ENCODE measurements at places on chromosomes 16 and 17.

GRCh38 chr17:49510059-49510719, 15.1 kb downstream of the NGFR start:
- DNase-seq: no peak

DNA sequence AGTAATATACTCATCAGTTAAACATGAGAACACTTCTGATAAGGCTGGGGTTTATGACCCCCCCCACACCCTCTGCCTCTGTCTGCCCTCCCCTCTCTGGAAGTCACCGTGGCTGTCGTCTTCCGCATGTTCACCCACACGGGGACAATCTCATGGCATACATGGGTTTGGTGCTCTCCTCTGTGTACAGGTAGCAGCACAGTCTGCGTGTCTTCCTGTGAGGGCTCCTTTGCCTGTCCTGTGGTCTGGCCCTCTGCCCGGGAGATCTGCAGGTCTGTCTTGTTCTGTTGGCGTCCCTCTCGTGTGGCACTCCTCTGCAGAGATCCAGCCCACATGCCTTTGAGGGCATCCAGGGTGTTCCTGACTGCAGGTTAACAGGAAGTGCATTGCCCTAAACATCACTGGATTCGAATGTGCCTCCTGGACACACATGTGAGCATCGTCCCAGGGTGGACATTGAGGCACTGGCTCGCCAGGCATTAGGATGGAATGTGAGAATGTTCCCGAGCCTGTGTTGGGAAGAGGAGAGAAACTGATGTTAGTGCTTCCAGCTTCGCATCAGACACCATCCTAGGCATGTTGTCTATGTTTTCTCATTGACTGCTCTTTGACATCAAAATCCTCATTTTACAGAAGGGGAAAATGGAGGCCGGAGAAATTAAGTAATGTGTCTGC, 54.5 kb downstream of the NKD1 start:
- DNase-seq: no peak

- no peak for DNase-seq
Observed at GRCh38 chr17:72710202-72710601, 382.3 kb downstream of the SLC39A11 start.

DNA sequence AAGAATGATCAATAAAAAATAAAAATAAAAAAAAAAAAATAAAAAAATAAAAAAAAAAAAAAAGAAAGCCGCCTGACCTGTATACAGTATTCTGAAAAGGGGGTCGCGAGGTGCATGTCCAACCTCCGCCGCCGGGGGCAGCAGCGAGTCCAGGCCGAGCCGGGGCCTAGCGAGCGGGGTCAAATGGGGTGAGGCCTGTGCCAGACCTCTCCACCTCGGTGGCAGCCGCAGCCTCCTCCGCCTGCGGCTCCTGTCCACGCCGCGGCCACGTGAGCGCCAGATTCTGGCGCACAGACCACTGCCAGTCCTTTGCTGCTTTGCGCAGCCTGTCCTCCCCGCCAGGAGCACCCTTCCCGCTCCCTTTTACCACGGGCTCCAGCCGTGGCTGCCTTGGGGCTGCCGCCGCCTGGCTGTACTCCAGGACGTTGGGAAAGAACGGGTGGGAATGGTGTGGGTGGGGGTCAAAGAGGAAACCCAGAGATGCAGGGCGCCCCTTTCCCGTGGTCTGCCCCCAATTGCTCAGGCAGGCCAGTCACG, 2.4 kb upstream of the BCKDK start:
- DNase-seq: no peak

DNA sequence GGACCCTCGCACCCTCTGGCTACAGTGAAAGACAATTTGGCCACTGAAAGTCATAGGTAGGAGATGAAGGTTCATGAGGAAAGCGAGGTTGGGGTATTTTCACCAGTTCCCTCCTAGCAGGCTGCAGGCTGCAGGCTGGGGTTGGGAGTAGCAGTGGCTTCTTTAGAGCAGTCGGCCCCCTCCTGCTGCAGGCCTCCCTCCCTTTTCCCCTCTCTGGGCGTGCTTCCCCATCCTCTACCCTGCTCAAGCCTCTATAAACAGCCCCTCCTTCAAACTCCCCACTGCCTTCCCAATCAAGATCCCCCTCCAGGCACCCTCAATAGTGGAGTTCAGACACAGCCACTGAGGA, 41.8 kb downstream of the GAS7 start:
- no peak for DNase-seq

- no peak for DNase-seq
Observed at GRCh38 chr17:45824901-45825492, 19.7 kb upstream of the SPPL2C start.

DNA sequence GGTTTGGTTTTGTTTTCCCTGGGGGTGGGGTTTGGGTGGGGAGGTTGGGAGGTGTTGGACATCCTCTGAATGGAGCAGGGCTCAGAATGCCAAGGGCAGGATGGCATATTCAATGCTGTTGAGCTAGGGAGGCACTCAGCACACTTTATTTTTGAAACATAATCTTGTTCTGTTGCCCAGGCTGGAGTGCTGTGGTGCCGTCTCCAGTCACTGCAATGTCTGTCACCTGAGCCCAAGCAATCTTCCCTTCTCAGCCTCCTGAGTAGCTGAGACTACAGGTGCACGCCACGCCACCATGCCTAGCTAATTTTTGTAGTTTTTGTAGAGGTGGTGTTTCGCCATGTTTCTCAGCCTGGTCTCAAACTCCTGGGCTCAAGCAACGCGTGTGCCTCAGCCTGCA, 186.1 kb downstream of the RPTOR start:
- no peak for DNase-seq

DNA sequence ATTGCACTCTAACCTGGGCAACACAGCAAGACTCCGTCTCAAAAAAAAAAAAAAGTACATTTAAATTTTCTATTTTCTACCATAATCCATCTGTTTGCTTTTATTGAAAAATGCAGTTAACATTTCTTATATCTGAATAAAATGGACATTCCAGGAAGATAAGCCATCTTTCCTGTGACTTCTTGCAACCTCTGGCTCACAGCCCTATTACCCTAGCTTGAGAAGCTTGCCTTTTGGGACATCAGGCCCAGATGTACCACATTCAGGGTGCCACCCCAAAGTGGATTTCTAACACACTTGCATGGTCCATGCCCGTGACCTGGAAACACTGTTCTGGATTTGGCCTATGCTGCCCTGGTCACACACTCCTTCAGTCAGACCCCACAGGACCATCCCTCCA, 30.1 kb upstream of the DDX52 start:
- no peak for DNase-seq

GRCh38 chr17:64531955-64532371, 25.2 kb downstream of the CEP95 start:
- no peak for DNase-seq

DNA sequence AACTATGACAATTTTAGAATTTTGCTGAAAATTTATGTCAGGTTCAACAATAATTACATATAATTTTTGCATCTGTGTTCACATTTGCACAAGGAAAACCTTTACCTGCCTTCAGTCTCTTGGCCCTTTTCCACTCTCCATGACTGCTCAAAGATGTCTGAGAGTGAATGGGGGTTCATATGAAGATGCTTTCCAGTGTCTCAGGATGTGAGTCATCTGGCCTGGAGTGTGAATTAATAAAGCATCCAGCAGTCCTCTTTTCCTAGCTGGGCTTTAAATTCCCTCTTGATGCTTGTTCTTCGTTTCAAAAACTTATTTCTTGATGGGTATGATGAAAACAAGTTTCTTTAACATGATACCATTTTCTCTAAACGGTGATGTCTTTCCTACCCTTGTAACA, 99.9 kb downstream of the CDK5R1 start:
- no peak for DNase-seq

DNA sequence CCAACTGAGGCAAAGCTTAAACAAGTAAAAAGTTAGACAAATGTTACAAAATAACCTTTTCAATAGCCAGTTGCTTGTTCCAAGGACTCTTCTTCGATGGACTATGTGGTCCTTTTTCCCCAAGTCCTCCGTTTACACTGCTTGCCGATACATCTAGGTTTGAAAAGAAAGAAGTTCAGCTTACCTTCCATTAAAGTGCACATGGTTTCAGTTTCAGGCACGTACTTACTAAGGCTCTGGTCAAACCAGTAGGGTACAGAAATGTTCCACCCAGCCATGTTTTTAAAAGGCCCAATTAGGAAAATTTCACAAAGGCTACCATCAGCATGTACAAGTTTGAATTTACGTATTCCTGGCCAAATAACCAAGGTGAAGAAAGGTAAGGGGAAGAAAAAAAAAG, 2.1 kb downstream of the SRSF2 start:
- DNase-seq: no peak

GRCh38 chr16:19933740-19934139, 49.1 kb upstream of the GPRC5B start:
- no peak for DNase-seq

- no peak for DNase-seq
Observed at GRCh38 chr17:42177684-42178083, 3.3 kb downstream of the KCNH4 start.

- DNase-seq: no peak
Observed at GRCh38 chr16:65745201-65745708, 621.2 kb upstream of the CDH5 start.

- no peak for DNase-seq
Observed at GRCh38 chr17:64632194-64632593, 29.9 kb downstream of the SMURF2 start.

DNA sequence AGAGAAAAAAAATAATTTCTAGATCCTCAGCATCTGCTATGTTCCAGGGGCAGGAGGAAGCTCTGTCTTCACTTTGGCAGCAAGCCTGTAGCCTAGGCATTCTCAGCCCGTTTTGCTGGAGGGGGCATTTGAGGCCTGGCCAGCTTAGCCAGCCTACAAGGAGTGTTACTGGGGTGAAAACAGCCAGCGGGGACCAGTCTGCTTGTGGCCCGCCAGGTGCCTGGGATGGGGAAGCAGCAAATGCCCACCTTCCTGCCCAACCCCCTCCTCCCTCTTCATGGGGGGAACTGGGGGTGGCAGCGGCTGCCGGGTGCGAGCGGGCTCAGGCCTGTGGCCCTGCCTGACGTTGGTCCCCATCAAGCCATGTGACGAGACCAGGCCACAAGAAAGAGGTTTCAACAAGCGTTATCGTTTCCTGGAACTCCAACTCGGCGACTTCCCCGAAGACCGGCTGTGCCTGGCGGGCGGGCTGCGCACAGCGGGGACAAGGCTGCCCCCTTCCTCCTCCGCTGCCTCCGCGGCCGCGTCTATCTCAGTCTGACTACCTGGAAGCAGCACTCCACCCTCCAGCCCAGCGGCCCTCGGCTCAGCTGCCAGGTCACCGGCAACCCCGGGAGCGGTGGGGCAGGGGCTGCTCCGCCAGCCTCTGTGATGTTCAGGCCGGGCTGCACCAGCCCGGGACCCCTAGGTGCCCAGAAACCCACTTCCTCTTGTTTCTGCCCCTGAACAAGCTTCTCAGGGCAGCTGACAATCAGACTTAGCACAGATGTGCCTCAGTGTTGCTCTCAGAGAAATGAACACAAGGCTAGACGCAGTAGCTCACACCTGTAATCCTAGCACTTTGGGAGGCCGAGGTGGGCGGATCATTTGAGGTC, 22.9 kb downstream of the SOCS1 start:
- DNase-seq: no peak

- DNase-seq: no peak
Observed at GRCh38 chr16:56781528-56781961, 51.6 kb downstream of the NUP93 start.

DNA sequence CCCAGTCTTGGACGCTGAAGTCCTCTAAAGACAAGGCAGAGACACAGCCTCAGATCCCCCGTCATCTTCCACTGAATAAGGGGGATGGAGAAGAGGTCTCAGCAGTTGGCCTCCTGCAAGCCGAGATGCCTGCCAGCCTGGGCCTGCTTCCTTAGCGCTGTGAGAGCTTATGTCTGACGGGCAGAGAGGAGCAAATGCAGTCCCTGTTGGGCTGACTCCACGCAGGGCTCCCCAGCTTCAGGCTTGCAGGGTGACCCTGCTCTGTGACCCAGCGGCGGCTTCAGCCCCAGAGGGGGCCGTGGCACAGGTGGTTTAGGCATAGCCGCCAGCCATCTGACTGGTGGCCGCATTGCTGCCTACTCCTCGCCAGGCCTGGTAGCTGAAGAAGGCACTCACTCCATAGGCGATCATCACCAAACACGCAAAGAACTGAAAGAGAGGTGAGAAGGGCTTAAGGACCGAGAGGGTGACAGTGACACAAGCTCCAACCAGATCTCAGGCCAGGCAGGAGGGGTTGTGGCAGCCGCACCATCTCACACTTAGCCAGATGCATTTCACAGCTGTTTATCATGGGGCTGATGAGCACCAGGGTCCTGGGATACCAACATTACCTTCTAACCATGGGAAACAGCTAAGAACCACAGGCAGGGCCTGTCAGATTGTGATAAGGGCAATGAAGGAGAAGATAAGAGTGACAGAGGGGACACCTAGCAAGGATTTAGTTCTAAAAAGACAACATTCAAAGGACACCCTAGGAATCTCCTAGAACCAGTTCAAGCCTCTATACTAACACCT, 11.7 kb downstream of the ARL2BP start:
- DNase-seq: no peak

GRCh38 chr16:82203198-82203597, 33.2 kb upstream of the MPHOSPH6 start:
- no peak for DNase-seq

DNA sequence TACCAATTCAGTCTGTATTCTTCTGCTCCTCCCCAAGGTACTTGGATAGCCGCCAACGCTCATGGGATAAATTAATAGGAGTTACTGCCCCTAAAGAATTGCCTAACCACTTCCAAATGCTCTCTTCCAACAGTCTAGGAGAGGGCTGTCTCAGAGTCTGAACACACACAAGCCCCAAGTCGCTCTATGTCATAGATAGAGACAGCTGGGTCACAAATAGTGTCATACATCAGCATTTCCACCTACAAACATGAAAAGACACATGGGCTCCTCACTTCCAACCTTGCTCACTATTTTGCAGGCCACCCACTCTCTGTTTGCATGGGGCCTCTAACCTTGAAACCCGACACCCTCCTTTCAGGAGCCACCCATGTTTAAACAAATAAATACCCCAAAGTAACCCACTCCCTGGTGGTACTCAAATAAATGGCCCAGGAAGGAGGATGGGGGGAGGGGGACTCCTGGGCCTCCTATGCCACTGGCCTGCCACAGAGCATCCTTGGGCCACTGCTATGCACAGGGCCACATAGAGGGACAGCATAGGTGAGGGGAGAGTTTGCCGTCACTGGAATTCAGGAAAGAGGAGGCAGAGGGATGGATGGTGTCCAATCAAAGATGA, 265.9 kb downstream of the SOX9 start:
- DNase-seq: no peak

- no peak for DNase-seq
Observed at GRCh38 chr17:50522766-50523165, 9.8 kb upstream of the EPN3 start.

- DNase-seq: no peak
Observed at GRCh38 chr16:49307176-49307575, 25.5 kb upstream of the CBLN1 start.

DNA sequence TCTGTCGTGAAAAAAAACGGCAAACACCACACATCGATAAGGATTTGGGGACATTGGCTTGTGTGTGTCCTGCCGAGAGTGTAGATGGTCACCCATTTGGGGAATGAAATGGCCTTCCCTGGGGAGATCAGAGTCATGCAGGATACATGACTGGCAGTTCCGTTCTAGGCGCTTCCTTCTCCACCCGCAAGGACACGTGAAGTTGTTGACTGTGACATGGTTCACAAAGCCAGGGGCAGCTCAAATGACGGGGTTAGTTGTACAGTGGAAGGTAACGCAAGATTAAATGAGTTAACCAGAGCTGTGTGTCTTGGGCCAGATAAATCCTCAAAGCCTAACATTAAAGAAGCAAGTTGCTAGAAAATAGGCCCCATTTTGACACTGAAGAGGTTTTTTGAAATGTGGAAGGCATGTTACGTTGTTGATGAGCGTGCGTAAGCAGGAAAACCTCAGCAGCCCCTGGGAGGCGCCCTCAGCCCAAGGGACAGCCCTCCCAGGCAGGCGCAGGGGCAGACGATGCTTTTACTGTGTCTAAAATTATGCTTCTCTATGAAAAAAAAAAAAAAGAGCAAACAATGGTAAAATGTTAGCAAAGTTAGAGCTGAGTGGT, 35.9 kb upstream of the CHMP6 start:
- no peak for DNase-seq
